ENCODE measurements at places on chromosomes 3 and 15.
A peak's percentile ranks its signal among the peaks of the same experiment; 100 is the strongest.

- DNase-seq: peak; percentile 17
These were observed 74.0 kb upstream of the RAD18 start for GRCh38 chr3:9037144-9037711.

- DNase-seq: no peak
These were observed 1.7 kb downstream of the SHOX2 start for GRCh38 chr3:158104431-158104921.

GRCh38 chr3:160210341-160210740 is 14.9 kb upstream of the C3orf80 start:
- DNase-seq: no peak

- no peak for DNase-seq
These were observed 3.2 kb upstream of the PLSCR2 start for GRCh38 chr3:146472611-146473010.

DNA sequence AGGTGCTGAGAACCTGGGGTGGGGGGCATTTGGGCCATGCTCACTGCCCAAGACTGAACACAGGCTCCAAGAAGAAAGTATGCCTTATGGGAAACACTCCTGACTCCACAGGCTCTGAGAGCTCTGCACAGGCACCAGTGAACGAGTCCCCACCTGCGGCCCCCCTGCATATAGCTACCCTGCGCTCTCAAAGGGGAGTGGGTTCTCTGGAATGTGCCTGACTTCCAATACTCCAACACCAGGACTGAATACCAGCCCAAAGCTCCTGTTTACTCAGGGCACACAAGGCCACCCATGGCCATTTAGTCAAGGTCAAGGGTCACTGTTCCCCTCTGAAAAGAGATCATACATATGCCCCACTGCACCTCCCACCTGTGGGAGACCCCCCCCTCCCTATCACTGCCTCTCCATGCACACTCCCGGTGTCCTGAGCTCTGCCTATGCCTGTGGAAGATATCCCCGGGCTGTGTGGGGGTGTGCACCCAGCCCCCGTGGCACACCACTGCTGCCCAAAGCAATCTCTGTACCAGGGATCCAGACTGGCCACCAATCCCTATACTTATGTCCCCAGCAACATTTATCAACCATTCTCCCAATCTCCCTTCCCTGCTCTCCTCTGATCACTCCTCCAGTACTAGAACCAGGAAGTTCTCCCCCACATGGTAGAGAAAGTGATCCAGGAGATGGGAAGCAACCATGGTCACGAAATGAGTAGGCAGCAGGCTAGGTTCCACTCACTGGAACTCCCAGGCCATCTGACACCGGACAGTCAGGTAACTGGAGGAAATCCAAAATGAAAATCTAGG is 1.5 kb upstream of the PLXNB1 start:
- DNase-seq: no peak

All from amygdala (tissue), 56 donors.